ENCODE measurements at places on chromosomes 11 and 22.

GRCh38 chr11:45393334-45393733 lies 107.2 kb upstream of the SYT13 start:
- no peak for DNase-seq

- DNase-seq, result no peak
These were observed 12.9 kb downstream of the KCNJ11 start for GRCh38 chr11:17375547-17375946.

GRCh38 chr11:19844806-19845205 lies 132.2 kb downstream of the NAV2 start:
- no peak for DNase-seq

GRCh38 chr11:47784785-47785381 lies 17.7 kb upstream of the FNBP4 start:
- DNase-seq, result no peak

Data from neuronal stem cell (in vitro differentiated cells).